ENCODE measurements at places on chromosomes 5 and 9. TPM values are rescaled to one million over a fixed set of nuclear protein-coding genes. Genes with fewer than 3 reads are reported as not detected.

- DNase-seq, result no peak
These were observed 31.2 kb downstream of the OTP start for GRCh38 chr5:77607324-77607723.

The SLC34A1 gene
- total RNA-seq, result 0.29 TPM

The LURAP1L gene
- total RNA-seq, result 10.9 TPM

DNA sequence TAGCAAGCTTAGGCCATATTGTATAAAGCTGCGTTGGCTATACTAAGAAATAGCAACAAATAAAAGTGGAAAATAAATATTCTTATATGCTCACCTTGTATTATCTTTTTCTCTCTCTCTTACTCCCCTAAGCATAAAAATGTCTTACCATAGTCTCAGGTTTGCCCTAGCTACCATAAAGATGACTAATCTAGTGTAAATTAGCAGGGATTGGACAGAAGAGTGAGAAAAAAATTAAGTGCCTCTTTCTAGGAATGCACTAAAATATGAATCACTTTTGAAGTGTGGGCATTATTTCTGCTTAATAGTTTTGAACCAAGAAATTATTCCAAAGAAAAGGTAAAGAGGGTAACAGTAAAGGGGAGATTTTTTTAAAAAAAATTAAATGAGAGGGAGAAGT is 201.3 kb downstream of the HINT1 start:
- DNase-seq, result no peak

DNA sequence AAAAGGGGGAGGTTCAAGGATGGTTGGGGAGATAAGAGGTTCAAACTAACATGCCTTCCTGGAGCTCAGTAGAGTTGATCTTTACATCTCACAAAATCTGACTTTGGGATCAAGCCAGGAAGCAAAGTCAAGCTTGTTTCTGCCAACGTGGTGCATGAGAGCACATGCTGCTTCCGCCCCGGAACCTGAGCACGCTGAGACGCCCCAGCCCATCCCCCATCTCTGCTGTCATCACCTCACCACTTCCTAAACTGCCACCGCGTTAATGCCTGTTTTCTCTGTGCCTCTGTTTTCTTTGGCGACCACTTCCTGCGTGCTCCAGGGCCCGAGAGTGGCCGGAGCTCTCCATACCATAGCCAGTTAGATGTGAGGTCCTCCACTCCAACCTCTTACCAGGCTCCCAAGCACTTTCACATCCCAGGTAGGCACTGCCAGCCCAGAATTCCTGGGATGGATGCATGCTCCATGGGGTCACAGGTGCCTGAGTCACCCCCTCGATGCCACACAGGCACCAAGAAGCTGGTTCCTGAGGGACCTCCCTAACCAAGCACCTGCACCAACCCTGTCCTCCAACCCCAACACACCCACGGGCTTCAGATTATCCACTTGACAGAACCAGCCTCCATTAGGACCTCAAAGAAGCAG is 31.2 kb upstream of the AFAP1L1 start:
- no peak for DNase-seq

DNA sequence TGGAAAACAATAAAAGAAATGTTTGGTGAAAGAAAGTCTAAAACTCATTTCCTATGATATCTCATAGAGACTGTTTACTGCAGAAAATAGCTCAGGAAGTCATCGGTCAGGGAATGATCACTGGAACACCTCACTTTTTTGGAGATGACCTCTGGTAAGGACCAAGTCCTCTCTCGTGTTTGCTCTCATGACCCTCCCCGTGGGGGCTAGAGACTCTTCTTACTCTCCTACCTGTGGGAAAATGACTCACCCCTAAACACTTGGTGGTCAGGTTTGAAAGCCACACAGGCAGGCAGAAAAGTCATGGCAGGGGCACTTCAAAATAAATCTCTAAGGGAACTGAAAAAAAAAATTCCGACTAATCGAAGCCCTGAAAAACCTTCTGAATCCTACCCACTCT is 48.2 kb downstream of the FAM240B start:
- no peak for DNase-seq

DNA sequence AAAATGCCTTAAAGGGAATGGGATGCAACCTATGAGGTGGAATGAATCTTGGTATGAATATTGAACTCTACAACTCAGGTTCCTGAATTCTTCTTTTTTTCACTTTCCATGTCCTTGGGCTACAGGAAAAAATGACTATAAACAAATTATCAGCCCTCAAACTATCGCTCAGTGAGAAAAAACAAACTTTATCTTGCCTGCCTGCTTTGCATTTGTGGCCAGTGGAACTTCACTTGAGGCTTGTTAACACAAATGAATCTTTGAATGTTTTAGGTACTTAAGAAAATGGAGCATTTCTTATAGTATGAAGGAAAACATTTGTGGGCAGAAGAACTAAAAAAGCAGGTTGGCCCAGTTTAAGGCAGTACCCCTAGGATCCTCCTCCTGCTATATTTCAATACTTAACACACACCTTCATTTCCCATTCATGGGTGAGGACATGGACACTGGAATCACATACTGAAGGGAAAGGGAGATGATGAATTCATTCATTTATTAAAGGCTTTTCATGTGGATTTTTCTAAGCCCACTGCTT is 34.1 kb downstream of the ELOVL7 start:
- DNase-seq, result no peak

DNA sequence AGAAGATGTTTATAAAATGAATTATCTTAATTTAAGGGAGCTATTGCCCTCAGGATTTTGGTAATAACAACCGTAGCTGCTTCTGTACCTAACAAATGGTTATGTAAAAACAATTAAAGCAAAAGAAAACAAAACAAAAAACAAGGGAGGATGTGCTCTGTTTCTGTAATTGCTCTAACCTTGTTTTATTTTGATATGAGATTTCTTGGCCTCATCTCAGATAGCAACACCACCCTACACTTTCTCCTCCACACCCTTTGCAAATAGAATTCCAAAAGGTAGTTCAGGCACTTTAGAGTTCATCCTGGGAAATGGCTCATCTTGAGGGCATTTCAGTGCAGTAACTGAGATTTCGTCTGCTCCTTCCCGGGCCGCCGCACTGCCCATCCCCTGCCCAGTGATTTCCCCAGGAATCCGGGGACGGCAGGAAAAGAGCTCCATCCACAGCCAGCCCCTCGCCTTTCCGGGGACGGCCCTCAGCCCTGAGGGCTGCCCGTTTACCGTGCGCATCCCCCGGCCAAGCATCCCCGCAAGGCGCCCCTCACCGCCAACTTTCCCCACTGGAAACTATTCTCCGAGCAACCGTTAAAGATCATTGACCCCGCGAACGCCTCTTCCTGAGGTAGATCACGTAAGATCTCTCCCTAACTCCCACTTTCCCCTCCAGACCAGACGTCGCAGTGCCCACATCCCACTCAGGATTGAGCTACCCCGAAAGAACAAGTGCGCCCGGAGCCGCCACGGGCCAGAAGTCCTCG is 1.2 kb downstream of the FNBP1 start:
- DNase-seq, result peak; percentile 62

- no peak for DNase-seq
These were observed 94.5 kb downstream of the PDE4D start for GRCh38 chr5:59798862-59799667.

DNA sequence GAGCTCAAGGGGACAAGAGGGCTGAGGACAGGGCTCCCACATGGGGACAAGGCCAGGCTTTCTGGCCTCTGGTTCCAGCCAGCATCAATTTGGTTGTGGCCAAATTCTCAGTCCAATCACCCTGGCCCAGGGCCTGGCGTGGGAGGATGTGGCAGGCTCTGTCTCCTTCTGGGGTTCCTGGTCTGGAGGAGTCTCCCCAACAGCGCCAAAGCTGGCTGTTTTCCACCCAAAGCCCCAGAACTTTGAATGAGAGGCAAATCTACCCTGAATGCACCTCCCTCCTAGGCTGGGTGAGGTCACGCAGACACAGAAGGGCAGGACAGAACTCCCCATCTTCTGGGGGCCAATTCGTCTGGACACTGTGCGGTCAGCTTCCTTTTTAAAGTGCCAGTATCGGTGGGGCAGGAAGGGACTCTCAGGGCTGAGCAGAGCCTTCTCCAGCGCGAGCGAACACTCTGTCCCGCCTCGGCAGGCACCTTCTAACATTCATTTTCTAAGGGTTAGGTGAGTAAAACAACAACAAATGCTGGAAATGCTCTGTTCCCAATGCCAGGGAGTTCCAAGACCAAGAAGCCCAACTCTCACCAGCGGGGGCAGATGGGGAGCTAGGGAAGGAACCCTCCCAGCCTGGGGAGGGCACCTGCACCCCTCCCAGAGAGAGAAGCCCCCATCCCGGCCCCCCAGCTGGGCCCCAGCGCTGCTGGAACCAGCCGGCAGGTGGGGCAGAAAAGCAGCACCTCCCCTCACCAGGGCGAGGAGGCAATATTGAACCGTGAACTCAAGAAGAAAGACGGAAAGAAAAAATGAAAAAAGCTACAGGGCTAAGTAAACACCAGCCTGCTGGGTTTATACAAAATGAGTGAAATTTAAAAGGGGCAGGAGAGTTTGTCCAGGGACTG is 3.7 kb upstream of the DPM2 start:
- no peak for DNase-seq

DNA sequence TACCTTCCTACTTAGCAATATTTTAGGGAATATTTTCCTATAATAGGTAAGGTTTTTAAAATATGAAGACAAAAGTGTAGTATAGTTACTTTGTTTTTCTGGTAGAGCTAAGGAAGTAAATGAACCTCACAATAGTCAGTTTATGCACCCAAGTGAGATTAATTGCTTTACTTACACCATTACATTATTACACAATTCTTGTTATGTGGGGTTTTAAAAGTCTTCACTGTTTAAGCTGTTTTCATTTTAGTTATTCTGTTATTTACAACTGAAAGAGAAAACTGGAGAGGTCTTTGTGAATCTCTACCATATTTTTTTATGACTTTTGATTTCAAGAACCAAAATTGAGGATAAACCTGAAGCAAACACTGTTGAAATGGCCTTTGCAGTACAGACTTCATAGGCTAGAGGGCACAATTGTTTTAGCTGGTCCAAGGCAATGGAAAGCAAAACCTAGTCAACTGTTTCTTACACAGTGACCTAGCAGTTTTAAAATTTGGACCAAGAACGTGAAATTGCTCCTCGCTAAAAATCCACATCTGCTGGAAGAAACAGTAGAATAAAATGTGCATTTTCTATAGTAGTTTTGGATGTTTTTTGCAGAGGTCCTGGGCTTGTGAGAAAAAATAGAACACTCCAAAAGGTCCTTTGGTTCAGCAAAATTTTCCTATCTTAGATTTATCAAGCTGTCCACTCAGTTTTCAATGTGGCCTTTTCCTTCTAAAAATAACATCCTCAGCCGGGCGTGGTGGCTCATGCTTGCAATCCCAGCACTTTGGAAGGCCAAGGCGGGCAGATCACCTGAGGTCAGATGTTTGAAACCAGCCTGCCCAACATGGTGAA is 66.4 kb upstream of the FER start:
- no peak for DNase-seq

DNA sequence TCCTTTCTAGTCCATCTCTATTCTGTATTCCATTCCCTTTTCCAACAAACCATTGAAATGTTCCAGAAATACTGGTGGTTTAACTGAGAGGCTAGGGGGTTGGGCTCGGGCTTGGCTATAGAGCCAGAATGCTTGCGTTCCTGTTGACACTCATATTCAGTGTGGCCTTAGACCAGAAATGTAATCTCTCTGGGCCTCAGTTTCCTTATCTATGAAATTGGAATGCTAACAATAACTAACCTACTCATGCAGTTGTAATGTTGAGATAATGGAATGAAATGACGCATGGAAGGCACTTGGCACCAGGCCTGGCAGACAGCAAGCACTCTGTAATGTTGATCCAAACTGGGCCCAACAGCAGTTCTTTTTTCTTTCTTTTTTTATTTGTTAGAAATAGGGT is 26.8 kb downstream of the JADE2 start:
- no peak for DNase-seq

DNA sequence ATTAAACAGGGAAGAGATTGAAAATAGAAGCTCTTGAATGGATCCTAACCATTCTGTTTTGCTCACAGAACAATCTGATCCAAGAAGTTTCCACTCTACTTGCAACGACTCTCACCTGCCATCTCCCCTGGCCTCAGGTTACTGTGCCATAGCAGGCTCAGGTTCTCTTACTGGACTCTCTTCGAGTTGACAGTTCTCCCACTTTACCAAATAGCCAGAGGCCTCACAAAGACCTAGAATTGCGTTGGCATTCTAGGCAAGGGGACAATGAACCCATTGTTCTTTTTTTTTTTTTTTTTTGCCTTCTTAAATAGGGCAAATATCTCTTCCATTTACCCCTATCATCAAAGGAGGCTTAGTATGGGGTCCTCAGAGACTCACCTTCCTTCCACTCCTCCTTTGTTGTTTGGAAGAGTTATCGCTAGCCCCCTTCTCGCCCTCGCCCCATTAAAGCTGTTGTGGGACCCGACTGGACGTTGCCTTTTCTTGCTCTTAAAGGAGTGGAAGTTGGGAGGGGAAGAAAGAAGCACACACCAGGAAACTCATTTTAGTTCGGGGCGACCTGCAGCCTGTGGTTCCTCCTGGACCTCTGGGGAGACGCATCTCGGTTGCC is 688 bp upstream of the PLPPR1 start:
- DNase-seq, result no peak

DNA sequence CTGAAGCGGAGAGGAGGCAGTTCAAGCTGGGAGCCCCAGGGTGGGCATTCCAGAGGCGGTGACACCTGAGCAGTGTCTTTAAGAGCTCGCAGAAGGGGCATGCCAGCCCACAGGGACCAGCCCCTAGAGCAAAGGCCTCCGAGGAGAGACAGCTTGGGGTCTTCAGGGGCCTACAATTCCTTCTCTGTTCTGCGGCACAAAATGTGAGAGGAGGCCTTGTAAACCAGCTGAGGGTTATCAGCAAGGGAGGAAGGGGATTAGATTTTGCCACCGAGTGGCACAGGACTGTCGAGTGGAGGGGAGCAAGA is 505 bp upstream of the SIGMAR1 start:
- no peak for DNase-seq

Data from suprapubic skin (tissue), 4 donors.